ENCODE measurements at places on chromosomes 12 and 14. TPM values are rescaled to one million over a fixed set of nuclear protein-coding genes. Genes with fewer than 3 reads are reported as not detected.

TMEM132C gene
- not detected for total RNA-seq

GALNT8 gene
- not detected for total RNA-seq

ACRBP gene
- 0.46 TPM for total RNA-seq

GMFB gene
- 114 TPM for total RNA-seq
